WTC11 (cell line): ENCODE measurements at places on chromosomes 7 and 10. TPM values are rescaled to one million over a fixed set of nuclear protein-coding genes. Genes with fewer than 3 reads are reported as not detected.

- peak within 1 kb of the TSS; percentile 91 for H3K4me3 ChIP-seq
- DNase-seq: peak; percentile 51
- no peaks in the 10 kb centered on the region; the same call in 1 of the 2 replicates for H3K27me3 ChIP-seq
Observed at GRCh38 chr7:99143853-99144672, at the start of gene SMURF1. Gene SMURF1, minus strand, starts transcription at chr7:99144108. Its CDS starts 328 bp downstream, at chr7:99143780.

- H3K27ac ChIP-seq: no peak overlapping the region
- DNase-seq: no peak
- H3K4me1 ChIP-seq: peaks cover 15% of the 10 kb centered on the region
Observed at GRCh38 chr7:69693042-69693441, 94.8 kb downstream of the AUTS2 start.

DNA sequence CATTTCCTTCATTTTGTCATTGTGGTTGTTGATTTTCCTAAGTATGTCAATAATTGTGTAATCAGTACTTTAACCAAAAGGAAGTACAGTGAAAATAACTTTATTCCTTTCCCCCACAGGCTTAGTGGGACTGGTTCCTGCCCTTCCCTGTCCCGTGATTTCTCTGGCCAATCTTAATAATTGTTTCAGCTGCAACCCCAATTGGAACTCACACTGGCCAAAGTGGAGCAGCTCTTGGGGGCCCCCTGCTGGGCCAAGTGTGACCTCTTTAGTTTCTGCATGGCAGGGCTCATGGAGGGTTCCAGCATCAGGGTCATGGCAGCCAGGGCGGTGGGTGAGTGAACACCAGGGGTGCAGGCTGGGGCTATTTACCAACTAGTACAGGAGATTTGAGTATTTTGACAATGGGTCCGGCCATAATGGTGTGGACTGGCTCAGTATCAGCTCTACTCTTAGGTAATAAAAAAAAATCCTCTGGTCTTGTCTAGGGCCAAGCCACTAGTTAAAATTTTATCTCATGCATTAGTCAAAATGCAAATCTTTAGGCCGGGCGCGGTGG lies 31.7 kb downstream of the CYCS start:
- peaks cover 8% of the 10 kb centered on the region for H3K4me1 ChIP-seq
- peak; percentile 88 for DNase-seq
- no peak overlapping the region for H3K4me3 ChIP-seq
- H3K36me3 ChIP-seq: no peaks in the 10 kb centered on the region; the same call in 1 of the 2 replicates

DNA sequence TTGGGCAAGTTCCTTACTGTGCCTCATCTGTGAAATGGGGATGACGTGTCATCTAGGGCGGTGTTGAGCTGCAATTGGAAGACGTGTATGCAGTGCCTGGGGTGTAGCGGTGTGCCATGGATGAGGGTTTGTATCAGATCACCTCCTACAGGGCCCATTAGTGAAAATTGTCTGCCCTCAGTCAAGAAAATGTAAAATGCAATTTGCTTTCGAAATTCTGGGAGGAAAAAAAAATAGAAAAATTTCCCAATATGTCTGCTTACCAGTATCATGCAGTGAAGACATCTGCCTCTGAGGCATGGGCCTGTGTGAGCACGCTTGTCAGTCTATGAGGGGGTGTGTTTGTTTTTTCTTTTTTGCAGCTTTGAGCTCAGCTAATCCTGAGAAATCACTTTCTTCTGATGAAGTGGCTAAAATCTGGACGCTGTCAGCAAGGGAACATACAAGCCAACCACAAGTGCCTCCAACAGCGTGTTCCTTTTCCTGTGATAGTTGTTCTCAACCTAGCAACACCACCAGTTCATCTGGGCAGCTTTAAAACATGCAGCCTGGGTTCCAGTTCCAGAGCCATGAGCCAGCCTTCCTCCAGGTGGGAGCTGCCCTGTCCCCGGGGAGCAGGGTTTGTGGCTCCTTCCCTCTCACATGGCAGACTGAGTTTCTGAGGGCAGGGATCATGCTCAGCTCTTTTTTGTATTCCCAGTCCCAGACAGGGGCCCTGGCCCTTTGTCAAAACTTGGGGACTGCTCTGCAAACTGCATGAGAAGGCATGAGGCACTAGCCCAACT lies 10.3 kb downstream of the FAM241B start:
- 0 out of 2 replicates have a peak, but pooled peaks cover 3% of the 10 kb centered on the region for H3K36me3 ChIP-seq
- no peak overlapping the region for H3K4me3 ChIP-seq
- no peak overlapping the region for H3K27ac ChIP-seq
- H3K4me1 ChIP-seq: peaks cover 17% of the 10 kb centered on the region

GRCh38 chr7:128738570-128739047 lies 550 bp upstream of the CALU start:
- peaks cover 10% of the 10 kb centered on the region for H3K27me3 ChIP-seq
- peak overlapping the region; percentile 98 for H3K4me3 ChIP-seq
- H3K27ac ChIP-seq: peak overlapping the region; percentile 91
- DNase-seq: no peak
- peaks cover 22% of the 10 kb centered on the region for H3K4me1 ChIP-seq
- H3K36me3 ChIP-seq: 0 out of 2 replicates have a peak, but pooled peaks cover 3% of the 10 kb centered on the region

DNA sequence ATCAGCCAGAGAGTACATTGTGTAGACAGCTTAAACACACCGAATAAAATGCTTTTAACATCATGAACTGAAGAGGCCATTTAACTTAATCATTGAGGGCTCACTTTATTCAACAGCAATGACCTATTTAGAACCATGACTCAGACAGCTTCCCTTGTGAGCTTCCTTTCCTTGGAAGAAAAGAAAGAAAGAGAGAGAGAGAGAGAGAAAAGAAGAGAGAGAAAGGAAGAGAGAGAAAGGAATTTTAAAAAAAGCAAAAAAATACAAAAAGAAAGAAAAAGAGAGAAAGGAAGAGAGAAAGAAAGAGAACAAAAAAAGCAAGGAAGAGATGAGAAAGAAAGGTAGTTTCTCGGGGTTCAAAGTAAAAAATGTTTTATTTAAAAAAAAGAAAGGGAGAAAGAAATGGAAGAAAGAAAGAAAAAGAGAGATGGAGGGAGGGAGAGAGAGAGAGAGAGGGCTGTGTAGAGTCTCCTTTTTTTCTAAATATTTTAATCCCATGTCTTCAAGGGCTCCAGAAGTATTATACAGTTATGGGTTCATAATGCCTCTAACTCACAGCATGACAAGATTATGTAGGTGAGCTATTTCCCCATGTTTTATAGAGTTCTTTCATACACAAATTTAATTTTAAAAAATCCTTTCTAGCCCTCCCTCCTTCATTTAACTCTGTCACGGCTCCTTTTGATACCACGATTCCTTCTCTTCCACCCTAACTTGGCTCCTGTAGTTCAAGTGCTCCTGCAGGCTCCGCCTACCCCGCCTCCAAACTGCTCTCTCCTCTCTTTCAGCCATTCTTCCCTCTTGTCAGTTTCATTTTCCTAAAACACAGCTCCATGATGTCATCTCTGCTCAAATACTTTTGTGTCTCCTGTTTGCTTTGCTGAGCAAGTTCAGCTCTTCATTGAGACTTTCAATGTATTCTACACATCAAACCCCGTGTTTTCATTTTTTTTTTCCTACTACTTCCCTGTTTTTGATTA lies 85.5 kb downstream of the PRTFDC1 start:
- no peak overlapping the region for H3K4me3 ChIP-seq
- no peaks in the 10 kb centered on the region for H3K27me3 ChIP-seq
- H3K27ac ChIP-seq: no peak overlapping the region
- H3K36me3 ChIP-seq: peaks cover 8% of the 10 kb centered on the region

DNA sequence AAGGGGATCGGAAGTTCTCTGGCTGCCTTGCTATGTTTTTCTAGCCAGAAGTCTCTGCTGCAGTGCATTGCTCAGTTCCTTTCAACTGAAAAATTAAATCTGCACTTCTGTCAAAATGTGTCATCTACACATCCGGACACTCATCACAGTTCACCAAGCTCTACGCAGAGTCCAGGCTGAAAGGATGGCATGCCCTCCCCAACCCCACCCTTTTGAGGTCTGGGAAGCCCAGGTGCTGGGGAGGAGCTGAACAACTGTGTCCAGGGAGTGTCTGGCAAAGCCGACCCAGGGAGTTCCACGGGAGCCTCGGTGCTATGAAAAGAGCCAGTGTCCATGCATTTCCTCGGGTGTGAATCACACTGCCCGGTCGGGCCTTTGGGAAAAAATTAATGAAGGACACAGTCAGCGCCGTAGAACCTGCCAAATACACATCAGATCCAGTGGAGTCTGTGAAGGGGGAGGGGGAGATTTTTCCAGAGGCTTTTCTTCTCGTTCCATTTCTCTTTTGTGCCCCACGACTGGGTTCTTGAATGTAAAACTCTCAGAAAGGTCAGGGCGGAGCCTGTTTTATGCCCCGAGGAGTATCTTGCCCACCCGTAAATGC lies 757 bp upstream of the PALS2 start:
- H3K36me3 ChIP-seq: no peaks in the 10 kb centered on the region
- peaks cover 61% of the 10 kb centered on the region for H3K4me1 ChIP-seq
- peaks cover 25% of the 10 kb centered on the region for H3K27me3 ChIP-seq
- peak overlapping the region; percentile 77 for H3K4me3 ChIP-seq
- no peak overlapping the region for H3K27ac ChIP-seq
- no peak for DNase-seq

DNA sequence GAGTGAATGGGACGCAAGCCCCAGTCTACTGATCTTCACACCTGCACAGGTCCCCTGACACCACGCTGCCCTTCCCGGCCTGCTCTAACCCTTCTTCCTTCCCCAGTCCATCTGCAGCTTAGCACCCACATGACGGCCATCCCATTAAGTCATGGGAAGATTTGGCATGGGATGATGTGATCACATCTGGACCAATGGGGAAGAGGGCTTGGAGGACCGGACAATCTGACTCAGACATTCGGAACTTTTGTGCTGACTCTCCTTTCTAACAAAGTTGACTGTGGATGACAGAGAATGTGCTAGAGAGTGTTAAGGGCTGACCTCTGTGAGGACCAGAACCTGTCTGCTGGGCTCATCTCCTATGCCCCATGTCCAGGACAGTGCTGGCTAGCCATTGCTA lies 15.6 kb downstream of the CXCL12 start:
- no peak for DNase-seq
- H3K27me3 ChIP-seq: no peaks in the 10 kb centered on the region
- peaks cover 45% of the 10 kb centered on the region for H3K36me3 ChIP-seq
- peaks cover 71% of the 10 kb centered on the region for H3K4me1 ChIP-seq
- peak overlapping the region; percentile 98 for H3K27ac ChIP-seq

- no peak overlapping the region for H3K27ac ChIP-seq
- DNase-seq: no peak
- H3K27me3 ChIP-seq: peaks cover 16% of the 10 kb centered on the region
Observed at GRCh38 chr10:22228167-22228938, 10.5 kb upstream of the EBLN1 start.

DNA sequence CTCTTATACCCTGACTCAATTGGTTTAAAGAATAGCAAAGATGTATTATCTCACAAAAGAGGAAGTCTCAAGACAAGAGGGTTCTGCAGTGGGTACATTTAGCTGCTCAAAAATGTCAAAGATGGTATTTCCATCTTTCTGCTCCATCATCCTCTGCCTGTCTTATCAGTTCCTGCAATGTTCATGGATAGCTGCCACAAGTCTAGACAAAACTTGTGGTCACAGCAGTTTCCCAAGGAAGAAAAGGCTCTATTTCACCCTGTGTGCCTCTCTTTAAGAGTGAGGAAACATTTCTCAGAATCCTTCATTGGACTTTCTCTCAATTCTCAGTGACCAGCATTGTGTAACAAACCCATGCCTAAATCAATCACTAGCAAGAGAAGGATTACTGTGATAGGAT lies 634.2 kb upstream of the AUTS2 start:
- no peaks in the 10 kb centered on the region for H3K36me3 ChIP-seq
- no peak for DNase-seq
- H3K4me3 ChIP-seq: no peak overlapping the region
- H3K27ac ChIP-seq: no peak overlapping the region
- no peaks in the 10 kb centered on the region; the same call in 1 of the 2 replicates for H3K27me3 ChIP-seq

DNA sequence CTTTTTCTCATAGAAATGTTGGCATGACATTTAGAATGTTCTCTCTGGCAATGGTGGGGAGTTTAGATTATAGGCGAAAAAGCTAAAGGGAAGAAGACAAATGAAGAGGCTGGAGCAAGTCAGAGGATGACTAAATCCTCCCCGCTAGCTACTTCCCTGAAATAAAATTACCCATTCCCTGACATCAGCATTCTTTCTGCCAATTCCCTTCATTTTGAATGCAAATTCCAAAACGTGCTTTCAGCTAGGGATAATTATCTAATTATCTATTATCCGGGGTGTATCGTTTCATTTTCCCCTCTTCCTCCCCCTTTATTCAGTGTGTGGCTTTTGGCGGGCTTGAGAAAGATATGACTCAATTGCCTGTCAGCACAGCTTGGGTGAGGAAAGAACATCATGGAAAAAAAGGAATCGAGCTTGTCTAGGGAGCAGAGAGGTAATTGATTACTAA lies 672.3 kb downstream of the TNS3 start:
- no peaks in the 10 kb centered on the region; the same call in 1 of the 2 replicates for H3K27me3 ChIP-seq
- H3K27ac ChIP-seq: no peak overlapping the region
- H3K4me1 ChIP-seq: no peaks in the 10 kb centered on the region; the same call in 1 of the 2 replicates
- H3K4me3 ChIP-seq: no peak overlapping the region
- DNase-seq: no peak

- no peaks in the 10 kb centered on the region for H3K27me3 ChIP-seq
- no peaks in the 10 kb centered on the region for H3K4me1 ChIP-seq
- no peak overlapping the region for H3K27ac ChIP-seq
- H3K4me3 ChIP-seq: no peak overlapping the region
- H3K36me3 ChIP-seq: peaks cover 31% of the 10 kb centered on the region
Observed at GRCh38 chr10:121864168-121864567, 63.7 kb downstream of the ATE1 start.

DNA sequence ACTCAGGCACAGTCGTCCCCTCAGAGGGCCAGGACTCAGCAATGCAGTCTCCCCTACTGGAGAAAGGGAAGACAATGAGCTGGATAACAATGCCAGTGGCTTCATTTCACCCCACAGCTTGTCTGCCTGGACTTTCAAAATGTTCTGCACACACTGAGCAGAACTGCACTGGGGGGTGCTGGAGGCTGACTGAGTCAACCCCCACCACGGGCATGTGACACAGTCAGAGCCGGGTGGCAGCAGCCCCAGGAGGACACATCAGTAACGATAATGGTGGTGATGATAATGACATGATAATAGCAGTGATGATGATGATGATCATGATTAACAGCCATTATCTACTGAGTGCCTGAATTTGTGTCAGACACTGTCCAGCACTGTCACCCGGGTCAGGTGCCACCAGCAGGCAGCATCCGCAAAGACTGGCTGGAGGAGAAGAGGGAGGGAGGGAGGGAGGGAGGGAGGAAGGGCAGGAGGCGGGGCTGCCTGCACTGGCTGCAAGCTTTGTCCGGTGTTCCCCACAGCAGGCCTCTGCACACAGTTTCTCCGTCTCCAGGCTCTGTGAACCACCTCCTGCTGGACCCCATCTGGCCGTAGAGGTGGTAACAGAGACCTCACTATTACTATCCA lies 67.4 kb downstream of the PLXNA4 start:
- H3K4me3 ChIP-seq: no peak overlapping the region
- DNase-seq: peak; percentile 19
- peaks cover 3% of the 10 kb centered on the region; the same call in 1 of the 2 replicates for H3K27me3 ChIP-seq
- H3K27ac ChIP-seq: no peak overlapping the region
- H3K4me1 ChIP-seq: peaks cover 3% of the 10 kb centered on the region; the same call in 1 of the 2 replicates

GRCh38 chr7:121714559-121715303 lies 158.2 kb upstream of the PTPRZ1 start:
- peaks cover 15% of the 10 kb centered on the region for H3K4me1 ChIP-seq
- H3K27me3 ChIP-seq: no peaks in the 10 kb centered on the region
- H3K27ac ChIP-seq: peak overlapping the region; percentile 52; the same call in 1 of the 2 replicates
- H3K36me3 ChIP-seq: peaks cover 9% of the 10 kb centered on the region
- no peak for DNase-seq
- H3K4me3 ChIP-seq: no peak overlapping the region

GRCh38 chr10:84097787-84098353 lies 41.4 kb upstream of the GHITM start:
- H3K4me3 ChIP-seq: no peak overlapping the region
- no peak overlapping the region for H3K27ac ChIP-seq
- no peaks in the 10 kb centered on the region for H3K36me3 ChIP-seq
- no peak for DNase-seq
- no peaks in the 10 kb centered on the region for H3K4me1 ChIP-seq

The DPP6 gene
- 0.07 TPM in 1 of 3 replicates, not detected in the others for total RNA-seq

The HECW1 gene
- 4.9 to 6.1 TPM (median 5.4 TPM) in 3 replicates for total RNA-seq

The PRSS37 gene
- total RNA-seq: not detected in 3 replicates

The LIPN gene
- not detected in 3 replicates for total RNA-seq

The XRCC2 gene
- total RNA-seq: 21.2 to 25.4 TPM (median 21.7 TPM) in 3 replicates

The GPR26 gene
- total RNA-seq: 0.05 to 0.07 TPM (median 0.07 TPM) in 3 replicates

The PTF1A gene
- 0.11 TPM in 1 of 3 replicates, not detected in the others for total RNA-seq
